ENCODE measurements at places on chromosomes 12 and 14. TPM values are rescaled to one million over a fixed set of nuclear protein-coding genes. Genes with fewer than 3 reads are reported as not detected.

- DNase-seq = no peak
Measured at GRCh38 chr12:75361408-75361807, 26.9 kb downstream of the GLIPR1L1 start.

DNA sequence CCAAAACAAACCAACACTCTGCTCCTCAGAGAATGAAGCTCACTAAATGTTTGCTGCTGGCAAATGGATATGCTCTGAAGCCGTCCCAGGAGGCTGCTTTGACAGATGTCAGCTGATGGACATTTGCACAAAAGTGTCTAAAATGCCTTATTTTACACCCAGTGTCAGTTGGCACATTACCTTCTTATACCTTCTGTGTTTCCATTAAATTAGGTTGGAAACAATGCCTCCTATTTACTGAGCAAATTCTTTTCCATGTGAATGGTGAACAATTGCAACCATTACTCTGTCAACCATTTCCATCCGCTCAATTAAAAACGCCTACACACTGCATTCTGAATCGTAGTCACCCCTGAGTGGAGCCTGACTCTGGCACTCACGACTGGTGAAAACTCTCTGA, 1679.9 kb upstream of the FLRT2 start:
- no peak for DNase-seq

TAS2R50 gene
- not detected for polyA plus RNA-seq

KRT72 gene
- not detected for polyA plus RNA-seq

RILPL2 gene
- polyA plus RNA-seq = 3.2 TPM

DNA sequence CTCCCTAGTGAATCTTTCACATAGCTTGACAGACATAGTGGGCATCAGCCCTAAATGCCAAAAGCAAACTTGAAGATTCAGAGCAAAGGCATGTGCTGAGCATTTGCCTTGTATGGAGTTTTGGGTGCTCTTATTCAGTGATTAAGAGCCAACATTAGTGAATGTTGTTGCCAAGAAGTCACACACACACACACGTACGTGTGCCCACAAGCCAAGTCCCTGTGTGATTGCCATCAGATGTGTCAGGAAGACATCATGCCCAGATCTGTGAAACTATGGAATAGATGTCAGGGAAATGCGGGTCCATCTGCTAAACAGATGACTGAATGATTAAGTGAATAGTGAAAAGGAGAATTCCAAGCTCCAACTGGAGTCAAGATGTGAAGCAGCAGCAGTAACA, 149.0 kb downstream of the AKAP6 start:
- DNase-seq = no peak

- no peak for DNase-seq
Measured at GRCh38 chr14:39247256-39247655, 13.5 kb downstream of the MIA2 start.

- DNase-seq = no peak
Measured at GRCh38 chr14:90883782-90884181, 67.6 kb upstream of the TTC7B start.

DNA sequence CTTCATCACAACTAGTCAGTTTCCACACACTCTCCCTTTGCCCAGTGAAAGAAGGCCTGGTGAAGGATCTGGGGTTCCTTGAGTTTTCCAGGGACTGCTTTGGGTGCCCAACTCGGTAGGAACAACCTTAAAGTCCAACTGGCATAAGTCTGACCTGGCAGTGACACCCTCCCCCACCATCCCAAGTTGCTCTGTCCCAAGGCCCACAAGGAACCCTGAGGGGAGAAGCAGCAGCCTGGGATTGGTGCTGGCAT, 1.6 kb downstream of the KMT2D start:
- DNase-seq = no peak

DNA sequence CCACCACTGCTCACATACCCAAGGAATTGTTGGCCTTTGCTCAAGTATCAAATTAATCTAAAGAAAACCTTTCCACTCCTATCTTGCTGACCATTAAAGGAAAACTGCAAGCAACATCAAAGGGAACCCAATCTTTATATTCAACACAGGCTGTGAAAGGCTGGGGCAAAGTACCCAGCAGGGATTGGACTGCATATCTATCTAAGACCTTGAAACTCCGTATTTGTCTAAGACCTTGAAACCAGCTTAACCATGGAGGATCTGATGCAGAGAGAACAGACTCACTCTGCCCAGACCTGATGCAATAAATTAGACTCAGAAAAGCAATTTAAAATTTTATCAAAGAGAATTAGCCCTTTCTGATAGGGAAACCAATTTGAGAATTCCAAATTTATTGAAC, 102.2 kb downstream of the DIO2 start:
- DNase-seq = no peak

GRCh38 chr12:11836282-11837151, 187.0 kb downstream of the ETV6 start:
- peak; percentile 31 for DNase-seq

Data from heart right ventricle (tissue), 16 donors.